MG63 (cell line): ENCODE measurements at places on chromosomes 5 and 9. TPM values are rescaled to one million over a fixed set of nuclear protein-coding genes. Genes with fewer than 3 reads are reported as not detected.

AQP7 gene
- not detected in 2 replicates for total RNA-seq

C9orf40 gene
- 6.9 and 9.6 TPM in 2 replicates for total RNA-seq

RGS3 gene
- 96.9 and 148 TPM in 2 replicates for total RNA-seq

CLIC3 gene
- total RNA-seq: not detected in 2 replicates

HMCN2 gene
- 0.20 TPM in 1 of 2 replicates, not detected in the other for total RNA-seq

SLC45A2 gene
- total RNA-seq: not detected in 2 replicates

GMCL2 gene
- not detected in 2 replicates for total RNA-seq
